ENCODE measurements at places on chromosomes 6 and 20.

DNA sequence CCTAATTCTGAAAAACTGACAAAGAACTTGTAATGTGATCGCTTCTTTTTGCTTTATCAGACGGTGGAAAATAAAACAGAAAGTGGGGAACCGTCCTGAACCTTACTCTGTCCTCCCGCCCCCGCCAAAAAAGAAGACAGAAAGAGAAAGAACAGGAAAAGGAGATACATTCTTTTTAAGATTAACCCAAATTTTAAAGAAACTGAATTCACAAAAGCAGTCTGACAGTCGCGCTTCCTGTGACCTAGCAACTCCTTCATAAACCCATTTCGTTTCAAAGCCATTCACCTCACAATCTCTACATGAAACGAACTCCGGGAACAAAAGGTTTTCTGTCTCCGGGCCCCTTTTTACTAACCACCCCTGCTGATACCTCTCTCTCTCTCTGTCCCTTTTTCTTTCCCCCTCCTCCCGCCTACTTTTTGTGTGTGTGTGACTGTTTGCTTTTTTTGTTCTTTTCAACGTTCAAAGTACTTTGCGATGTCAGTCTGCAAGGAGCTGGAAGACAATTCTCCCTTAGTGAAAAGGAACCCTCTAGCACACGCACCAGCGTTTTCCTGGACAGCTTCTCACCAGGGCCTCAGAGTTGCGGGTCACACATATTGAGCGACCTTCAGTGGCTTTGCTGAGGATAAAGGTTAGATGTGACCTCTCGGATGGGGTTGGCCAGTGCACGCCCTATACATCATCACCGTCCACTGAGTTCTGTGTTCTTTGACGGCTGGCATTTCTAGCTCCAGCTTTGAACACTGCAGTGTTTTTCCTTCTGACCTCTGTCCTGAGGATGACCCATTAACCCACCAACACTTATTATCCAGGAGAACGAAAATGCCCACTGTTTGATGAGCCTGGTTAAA, 530 bp upstream of the NEDD9 start:
- no peak for DNase-seq
- no peaks in the 10 kb centered on the region for H3K4me1 ChIP-seq
- no peaks in the 10 kb centered on the region for H3K36me3 ChIP-seq
- H3K27me3 ChIP-seq = no peaks in the 10 kb centered on the region
- H3K4me3 ChIP-seq = peak overlapping the region; percentile 40

- H3K36me3 ChIP-seq = no peaks in the 10 kb centered on the region
- no peak for DNase-seq
- H3K4me1 ChIP-seq = no peaks in the 10 kb centered on the region
Measured at GRCh38 chr20:46635514-46636136, 15.6 kb downstream of the SLC13A3 start.

DNA sequence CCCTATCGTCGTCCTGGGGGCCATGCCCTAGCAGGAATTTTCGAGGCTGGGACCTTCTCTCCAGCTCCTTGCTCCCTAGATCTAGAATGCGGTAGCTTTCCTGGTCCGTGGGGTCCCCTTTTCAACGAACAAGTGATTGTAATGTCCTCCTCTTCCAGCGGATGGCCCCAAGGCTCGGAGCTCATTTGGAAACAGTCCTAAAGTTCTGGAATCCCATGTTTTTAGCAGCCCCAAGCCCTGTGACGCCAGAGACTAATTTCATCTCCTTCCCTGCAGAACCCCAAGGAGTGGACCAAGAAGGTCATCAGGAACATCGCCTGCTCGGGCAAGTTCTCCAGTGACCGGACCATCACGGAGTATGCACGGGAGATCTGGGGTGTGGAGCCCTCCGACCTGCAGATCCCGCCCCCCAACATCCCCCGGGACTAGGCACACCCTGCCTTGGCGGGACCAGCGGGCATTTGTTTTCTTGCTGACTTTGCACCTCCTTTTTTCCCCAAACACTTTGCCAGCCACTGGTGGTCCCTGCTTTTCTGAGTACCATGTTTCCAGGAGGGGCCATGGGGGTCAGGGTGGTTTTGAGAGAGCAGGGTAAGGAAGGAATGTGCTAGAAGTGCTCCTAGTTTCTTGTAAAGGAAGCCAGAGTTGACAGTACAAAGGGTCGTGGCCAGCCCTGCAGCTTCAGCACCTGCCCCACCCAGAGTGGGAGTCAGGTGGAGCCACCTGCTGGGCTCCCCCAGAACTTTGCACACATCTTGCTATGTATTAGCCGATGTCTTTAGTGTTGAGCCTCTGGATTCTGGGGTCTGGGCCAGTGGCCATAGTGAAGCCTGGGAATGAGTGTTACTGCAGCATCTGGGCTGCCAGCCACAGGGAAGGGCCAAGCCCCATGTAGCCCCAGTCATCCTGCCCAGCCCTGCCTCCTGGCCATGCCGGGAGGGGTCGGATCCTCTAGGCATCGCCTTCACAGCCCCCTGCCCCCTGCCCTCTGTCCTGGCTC, 48.5 kb downstream of the PYGB start:
- no peaks in the 10 kb centered on the region for H3K4me1 ChIP-seq
- H3K27me3 ChIP-seq = no peaks in the 10 kb centered on the region
- no peak overlapping the region for H3K4me3 ChIP-seq
- peaks cover 3% of the 10 kb centered on the region for H3K36me3 ChIP-seq
- no peak for DNase-seq
- H3K27ac ChIP-seq = no peak overlapping the region

DNA sequence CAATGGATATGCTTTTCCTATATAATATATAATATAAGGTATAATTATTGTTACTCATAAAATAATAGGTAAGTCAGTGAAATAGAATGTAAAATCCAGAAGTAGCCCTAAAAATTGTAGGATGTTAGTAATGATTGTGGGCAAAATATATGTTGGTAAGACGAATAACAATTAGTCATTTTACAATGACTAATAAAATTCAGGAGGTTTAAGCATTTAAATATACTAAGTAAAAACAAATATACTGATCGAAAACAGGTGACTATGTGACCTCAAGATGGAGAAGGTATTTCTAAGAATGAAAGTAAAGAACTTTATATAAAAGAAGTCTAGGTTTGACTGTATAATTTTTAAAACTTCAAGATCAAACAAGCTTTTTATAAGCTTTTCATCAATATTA, 28.9 kb downstream of the FUCA2 start:
- no peak overlapping the region for H3K27ac ChIP-seq
- H3K4me3 ChIP-seq = no peak overlapping the region
- DNase-seq = no peak
- H3K4me1 ChIP-seq = no peaks in the 10 kb centered on the region
- no peaks in the 10 kb centered on the region for H3K27me3 ChIP-seq
- no peaks in the 10 kb centered on the region for H3K36me3 ChIP-seq

DNA sequence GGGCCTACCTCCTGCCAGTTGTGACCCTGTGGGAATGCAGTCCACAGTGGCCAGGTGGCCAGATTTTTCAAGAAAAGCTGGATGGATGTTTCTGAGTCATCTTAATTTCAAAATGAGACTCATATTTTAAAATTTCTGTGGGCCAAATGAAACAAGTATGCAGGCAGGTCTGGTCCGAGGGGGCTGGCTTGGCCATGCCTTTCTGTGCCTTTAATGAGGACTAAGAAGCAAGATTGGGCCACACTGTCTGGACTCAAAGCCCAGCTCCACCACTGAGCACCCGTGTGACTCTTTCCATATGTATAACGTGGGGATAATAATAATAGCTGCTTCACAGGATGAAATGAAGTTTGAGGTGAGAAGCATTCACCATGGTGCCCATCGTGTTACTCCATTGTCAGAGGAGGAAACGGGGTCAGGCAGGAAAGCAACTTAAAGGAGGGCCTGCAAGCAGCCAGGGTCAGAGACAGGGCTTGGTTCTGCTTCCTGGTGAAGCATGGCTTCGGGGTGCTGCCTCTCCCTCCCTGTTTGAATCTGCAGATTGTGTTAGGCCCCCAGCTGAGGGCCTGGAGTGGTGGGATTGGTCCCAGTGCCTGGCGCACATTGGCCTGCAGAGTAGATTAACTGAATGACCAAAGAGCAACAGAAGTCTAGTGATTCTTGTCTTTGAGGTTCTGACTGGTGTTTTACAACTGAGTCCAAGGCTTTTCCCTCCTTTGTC, 3.8 kb downstream of the SOX12 start:
- no peak overlapping the region for H3K27ac ChIP-seq
- H3K36me3 ChIP-seq = no peaks in the 10 kb centered on the region
- no peaks in the 10 kb centered on the region for H3K4me1 ChIP-seq
- no peak for DNase-seq

- H3K4me3 ChIP-seq = no peak overlapping the region
- no peaks in the 10 kb centered on the region for H3K4me1 ChIP-seq
- no peak for DNase-seq
- H3K36me3 ChIP-seq = no peaks in the 10 kb centered on the region
- no peaks in the 10 kb centered on the region for H3K27me3 ChIP-seq
- no peak overlapping the region for H3K27ac ChIP-seq
Measured at GRCh38 chr6:52365866-52366540, 4.1 kb downstream of the PAQR8 start.

GRCh38 chr6:32886681-32887383, 32.8 kb downstream of the PSMB9 start:
- H3K4me3 ChIP-seq = no peak overlapping the region
- H3K27ac ChIP-seq = no peak overlapping the region
- no peaks in the 10 kb centered on the region for H3K36me3 ChIP-seq
- no peaks in the 10 kb centered on the region for H3K4me1 ChIP-seq

DNA sequence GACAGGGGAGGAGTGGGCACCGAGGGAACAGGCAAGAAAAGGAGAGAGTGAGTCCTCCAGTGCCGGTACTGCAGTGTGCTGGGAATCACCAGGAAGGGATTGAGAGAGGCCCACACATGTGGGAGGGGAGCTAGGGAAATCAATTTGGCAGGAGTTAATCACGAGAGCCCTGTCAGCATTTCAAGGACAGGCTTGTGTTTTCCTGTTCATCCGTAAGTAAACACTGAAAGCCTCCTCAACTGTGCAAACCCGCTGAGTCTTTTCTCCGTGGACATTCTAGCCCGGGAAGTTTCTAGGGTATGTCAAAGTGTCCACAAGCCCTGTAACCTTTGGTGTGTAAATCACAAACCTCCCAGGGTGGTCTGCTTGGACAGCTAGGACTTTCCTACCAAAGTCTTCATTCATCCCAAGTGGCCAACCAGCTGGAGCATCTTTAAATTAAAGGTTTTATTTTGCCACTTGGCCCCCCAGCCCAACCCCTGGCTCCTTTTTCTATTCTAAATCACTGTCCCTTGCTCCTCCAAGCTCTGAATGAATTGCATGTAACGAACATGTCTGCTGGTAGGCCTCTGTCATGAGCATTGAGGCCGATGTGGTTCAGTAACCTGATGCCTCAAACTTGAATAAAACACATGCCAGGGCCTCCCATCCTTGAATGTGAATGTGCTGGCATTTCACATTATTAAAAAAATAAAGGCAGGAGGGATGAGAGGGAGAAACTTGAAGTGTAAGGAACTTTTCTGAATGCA, 149.1 kb downstream of the ZNF217 start:
- no peak overlapping the region for H3K4me3 ChIP-seq
- no peaks in the 10 kb centered on the region for H3K4me1 ChIP-seq
- DNase-seq = no peak
- no peak overlapping the region for H3K27ac ChIP-seq
- H3K27me3 ChIP-seq = peaks cover 3% of the 10 kb centered on the region

- no peak overlapping the region for H3K27ac ChIP-seq
- no peak for DNase-seq
- H3K4me1 ChIP-seq = no peaks in the 10 kb centered on the region
- H3K4me3 ChIP-seq = no peak overlapping the region
Measured at GRCh38 chr6:89313006-89313405, 2.1 kb downstream of the GABRR2 start.

DNA sequence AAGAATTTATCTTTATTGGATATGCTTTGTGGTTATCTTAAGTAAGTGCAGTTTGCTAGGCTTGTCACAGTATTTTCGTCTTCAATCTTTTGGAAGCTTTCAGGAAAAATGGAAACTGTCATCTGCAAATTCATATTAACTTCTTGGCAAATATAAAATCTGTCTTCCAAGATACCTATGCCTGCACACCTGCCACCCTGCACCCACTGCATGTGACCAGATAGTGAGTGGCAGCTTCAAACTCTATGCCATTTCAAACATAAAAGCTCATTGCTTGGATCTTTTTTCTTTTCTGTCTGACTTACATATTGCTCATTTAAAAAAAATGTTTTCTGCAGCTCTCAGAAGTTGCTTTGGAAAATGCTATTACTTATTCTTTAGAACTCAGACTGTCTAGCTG, 14.1 kb downstream of the OPRM1 start:
- H3K27ac ChIP-seq = no peak overlapping the region
- H3K36me3 ChIP-seq = no peaks in the 10 kb centered on the region
- H3K4me1 ChIP-seq = no peaks in the 10 kb centered on the region
- H3K27me3 ChIP-seq = no peaks in the 10 kb centered on the region

DNA sequence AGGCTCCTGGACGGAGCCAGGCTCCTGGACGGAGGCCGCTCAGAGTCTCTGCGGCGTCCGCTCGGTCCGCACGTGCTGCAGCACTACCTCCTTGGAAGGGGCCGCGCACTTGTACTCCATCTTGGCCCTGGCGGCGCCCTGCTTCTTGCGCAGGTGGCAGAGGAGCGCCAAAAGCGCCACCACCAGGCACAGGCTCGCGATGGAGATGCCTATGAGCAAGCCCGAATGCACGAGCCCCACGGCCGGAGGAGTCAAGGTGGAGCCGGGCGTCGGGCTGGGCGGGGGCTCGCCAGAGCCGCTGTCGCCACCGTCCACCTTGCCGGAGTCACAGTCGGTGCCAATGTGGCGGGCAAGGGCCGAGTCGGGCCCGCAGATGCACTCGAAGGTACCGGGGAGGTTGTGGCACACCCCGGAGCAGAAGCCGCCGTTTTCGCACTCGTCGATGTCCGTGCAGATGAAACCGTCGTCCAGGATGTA, 1.7 kb downstream of the THBD start:
- peak; percentile 65 for DNase-seq
- H3K4me1 ChIP-seq = no peaks in the 10 kb centered on the region
- H3K4me3 ChIP-seq = peak overlapping the region; percentile 41
- no peaks in the 10 kb centered on the region for H3K27me3 ChIP-seq
- no peak overlapping the region for H3K27ac ChIP-seq

- no peak overlapping the region for H3K27ac ChIP-seq
- no peak overlapping the region for H3K4me3 ChIP-seq
- H3K4me1 ChIP-seq = no peaks in the 10 kb centered on the region
- H3K27me3 ChIP-seq = no peaks in the 10 kb centered on the region
- no peaks in the 10 kb centered on the region for H3K36me3 ChIP-seq
Measured at GRCh38 chr20:14918281-14918680, 580.9 kb upstream of the FLRT3 start.

- H3K27ac ChIP-seq = no peak overlapping the region
- no peaks in the 10 kb centered on the region for H3K27me3 ChIP-seq
- no peaks in the 10 kb centered on the region for H3K36me3 ChIP-seq
- H3K4me1 ChIP-seq = no peaks in the 10 kb centered on the region
- H3K4me3 ChIP-seq = no peak overlapping the region
- no peak for DNase-seq
Measured at GRCh38 chr6:138815797-138816528, 20.1 kb downstream of the ECT2L start.

- H3K4me3 ChIP-seq = no peak overlapping the region
- no peaks in the 10 kb centered on the region for H3K27me3 ChIP-seq
- H3K36me3 ChIP-seq = no peaks in the 10 kb centered on the region
- H3K27ac ChIP-seq = no peak overlapping the region
Measured at GRCh38 chr6:38514399-38514798, 125.3 kb downstream of the BTBD9 start.
